ENCODE measurements at places on chromosomes 7 and 10.

DNA sequence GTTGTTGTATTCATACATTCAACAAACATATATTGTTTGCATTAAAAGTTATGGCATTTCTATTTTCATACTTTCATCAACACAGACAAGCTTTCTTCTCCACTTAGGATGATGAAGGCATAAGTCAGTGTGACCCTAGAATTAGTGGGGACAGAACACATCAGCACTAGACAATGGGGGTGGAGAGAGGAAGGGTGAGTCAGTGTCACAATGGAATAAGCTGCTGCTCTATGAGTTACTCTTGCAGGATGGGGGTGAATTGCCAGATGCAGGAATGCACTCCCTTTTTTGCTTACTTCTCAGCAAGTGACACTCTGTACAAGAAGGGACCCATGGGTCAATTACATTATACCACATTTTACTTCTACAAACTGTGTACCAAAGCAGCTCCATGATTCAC is 74.0 kb downstream of the DGKI start:
- no peak for DNase-seq

DNA sequence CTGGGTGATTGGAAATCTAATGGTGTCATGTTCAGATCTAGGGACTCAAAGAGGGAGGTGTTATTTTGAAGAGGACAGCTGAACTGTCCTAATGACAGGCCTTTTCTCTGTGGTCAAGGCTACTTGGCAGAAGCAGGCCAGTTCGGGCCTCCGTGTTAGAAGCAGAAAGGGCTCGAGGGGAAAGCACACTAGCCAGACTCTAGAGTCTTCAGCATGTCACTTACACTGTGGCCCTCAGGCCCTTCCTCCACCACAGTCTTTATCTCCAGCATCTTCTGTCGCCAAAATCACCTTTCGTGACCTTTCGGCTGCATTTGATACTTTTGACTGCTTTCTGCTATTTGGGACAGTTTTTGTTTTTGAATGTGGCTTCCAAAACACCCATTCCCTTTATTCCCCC is 123.3 kb downstream of the CNNM2 start:
- no peak for DNase-seq

- no peak for DNase-seq
Observed at GRCh38 chr7:47460251-47460989, 121.5 kb downstream of the TNS3 start.

DNA sequence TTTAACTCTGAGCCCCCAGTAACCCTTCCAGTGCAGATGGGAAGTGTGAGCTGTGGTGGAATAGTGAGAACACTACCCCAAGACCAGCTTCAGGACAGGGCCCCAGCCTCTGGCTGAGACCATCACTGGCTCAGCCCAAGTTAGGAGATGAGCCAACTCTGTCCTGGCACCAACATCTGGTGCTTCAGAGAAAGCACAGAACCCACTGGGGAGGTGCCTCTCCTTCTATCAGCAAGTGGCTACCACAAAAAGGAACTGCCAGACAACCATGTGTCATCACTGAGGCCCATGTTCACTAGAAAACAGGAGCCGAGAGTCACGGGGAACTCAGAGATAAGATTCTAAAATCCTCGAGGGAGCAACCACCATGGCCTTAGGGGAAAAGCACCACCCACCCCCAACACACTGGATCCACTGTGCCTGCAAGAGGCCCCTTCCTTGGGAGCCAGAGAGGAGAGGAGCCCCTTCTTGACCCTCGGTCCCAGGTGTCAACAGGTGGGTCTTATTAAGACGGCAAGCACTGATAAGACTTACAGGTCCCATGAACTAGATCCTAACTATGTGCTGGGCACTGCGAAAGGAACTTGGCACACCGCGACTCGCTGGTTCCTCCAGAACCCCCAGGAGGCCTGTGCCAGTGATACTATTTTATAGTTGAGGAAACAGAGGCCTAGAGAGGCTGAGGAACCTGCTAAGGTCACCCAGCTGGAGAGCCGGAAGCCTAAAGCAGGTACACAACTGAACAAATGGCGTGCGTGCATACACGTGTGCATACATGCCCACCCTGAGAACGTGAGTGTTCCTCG is 102.7 kb downstream of the FAM53B start:
- DNase-seq = no peak

DNA sequence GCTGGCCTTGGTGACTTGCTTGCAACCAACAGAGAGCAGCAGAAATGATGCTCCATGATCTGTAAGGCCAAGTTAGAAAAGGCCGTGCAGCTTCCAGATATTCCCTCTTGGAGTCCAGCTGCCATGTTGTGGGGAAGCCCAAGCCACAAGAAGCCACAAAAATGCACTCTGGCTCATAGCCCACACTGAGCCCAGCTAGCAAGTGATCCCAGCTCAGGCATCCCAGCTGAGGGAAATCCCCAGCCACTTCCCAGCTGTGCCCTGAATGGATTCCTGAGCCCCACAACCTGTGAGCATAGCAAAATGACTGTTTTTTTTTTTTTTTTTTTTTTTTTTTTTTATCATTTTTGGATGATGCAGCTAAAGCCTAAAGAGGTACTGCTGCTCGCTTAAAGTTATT is 11.1 kb upstream of the SDK1 start:
- DNase-seq = no peak

DNA sequence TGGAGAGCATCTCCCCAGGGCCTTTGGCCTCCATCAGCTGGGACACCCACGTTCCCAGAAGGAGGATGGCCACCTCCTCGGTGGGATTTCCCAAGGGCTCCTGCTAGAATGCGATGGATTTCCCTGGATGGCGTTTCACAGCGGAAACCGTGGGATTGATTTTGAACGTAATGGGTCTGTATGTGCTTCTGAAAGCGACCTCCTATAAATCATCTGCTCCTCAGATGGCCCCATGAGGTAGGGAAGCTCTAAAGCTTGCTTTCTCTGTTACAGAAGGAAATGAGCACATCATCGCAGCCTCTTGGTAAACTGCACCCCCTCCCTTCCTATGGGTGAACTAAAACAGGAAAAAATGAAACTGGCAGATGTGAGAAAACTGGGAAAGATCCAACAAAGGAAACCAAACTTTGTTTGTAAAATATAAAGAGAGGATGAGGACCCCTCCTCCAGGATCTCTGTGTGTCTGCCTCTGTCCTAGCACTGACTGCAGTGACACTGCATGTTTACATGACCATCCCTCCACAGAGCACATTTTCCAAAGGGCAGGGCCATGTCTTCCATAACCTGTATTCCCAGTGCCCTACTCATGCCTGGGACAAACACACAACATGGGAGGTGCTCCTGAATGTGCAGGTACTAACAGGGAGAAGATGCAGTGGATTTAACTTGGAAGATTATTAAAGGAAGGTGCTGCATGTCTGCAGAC is 57.6 kb downstream of the LYZL1 start:
- no peak for DNase-seq

GRCh38 chr7:157905651-157906461 is 569.1 kb downstream of the DNAJB6 start:
- DNase-seq = no peak

DNA sequence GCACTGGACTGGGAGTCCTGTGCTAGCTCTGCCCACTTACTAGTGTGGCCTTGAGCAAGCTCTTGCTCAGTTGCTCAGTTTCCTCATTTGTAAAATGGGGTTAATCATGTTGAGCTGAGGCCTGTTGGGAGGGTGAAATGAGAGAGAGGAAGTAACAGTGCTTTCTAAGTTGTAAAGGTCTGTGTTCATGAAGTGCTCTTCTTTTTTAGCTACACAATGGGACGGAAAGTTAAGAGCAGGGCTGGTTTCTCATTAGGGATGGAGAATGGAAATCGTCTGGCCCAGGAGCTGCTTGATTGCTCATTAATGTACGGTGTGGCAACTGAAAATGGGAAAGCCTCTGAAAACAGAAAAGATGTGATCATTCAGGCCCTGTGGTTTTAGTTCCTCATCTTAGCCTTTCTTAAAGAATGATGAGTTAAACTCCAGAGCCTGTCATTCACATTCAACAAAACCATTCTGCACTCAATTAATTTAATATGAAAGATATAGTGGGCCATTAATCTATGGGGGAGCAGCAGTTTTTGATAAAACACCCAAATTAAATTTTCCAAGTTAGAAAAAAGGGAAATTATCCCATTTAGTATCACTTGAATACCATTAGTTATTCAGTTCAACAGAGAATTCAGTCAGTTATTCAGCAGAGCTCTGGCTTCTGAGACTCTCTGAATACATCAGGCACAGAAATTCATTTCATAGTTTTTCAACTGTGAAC is 60.5 kb downstream of the SH2D4B start:
- no peak for DNase-seq

- no peak for DNase-seq
Observed at GRCh38 chr10:120984221-120984620, 133.1 kb downstream of the WDR11 start.

GRCh38 chr10:123463698-123464097 is 202.5 kb upstream of the GPR26 start:
- no peak for DNase-seq

GRCh38 chr10:91603931-91604331 is 28.9 kb downstream of the PPP1R3C start:
- DNase-seq = no peak

DNA sequence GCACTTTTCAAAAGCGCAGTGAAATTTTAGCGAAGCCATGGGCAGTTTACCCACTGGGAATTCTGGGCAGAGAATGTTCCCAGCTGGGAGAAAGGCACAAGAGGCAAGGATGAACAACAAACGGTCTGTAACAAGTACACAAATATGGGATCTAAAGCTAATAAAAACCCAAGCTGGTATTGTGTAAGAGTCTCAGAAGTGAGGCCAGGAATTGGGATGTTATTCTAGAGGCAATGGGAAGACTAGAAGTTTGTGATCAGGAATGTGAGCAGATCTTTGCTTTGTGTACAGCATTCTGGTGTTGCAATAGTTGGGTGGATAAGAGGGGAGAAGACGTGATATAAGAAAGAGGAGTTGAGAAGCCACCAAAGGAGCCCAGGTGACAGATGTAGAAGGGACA is 15.0 kb downstream of the FZD9 start:
- DNase-seq = no peak

GRCh38 chr7:16647435-16647960 is 1.5 kb downstream of the BZW2 start:
- DNase-seq = no peak

DNA sequence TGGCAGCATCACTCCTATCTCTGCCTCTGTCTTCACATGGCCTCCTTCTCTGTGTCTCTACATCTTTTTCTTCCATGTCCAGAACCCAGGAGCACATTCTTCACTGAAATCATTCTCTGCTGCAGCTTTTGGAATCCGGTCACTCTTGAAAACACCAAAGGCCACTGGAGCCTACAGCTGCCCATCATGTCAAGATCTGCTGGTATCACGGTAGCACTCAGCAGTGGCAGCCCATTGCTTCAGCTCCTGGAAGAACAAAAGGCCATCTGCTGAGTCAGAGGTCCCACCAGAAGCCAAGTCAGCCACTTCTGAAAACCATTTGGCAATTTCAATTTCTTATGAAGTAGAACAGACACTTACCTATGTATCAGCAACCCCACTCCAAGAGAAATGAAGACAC is 6.1 kb upstream of the PCBD1 start:
- no peak for DNase-seq

DNA sequence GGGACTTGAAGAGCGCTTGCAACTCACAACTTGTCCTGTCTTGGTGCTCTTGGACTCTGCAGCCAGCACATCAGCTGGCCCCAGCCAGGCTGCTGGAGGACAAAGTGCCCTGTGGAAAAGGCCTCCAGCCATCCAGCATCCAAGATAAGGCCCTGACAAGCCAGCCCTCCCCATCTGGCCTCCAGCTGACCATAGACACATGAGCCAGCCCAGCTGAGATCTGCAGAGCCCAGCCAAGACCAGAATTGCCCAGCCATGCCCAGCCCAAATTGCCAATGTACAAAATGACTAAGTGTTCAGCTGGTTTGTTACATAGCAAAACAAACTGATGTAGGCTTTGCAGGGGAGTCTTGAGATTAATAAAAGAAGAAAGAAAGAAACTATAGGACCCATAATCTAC is 36.0 kb upstream of the FRMD4A start:
- DNase-seq = no peak

GRCh38 chr10:116721547-116722392 is 20.6 kb downstream of the HSPA12A start:
- DNase-seq = no peak

GRCh38 chr10:127149501-127150081 is 46.8 kb downstream of the INSYN2A start:
- DNase-seq = no peak

DNA sequence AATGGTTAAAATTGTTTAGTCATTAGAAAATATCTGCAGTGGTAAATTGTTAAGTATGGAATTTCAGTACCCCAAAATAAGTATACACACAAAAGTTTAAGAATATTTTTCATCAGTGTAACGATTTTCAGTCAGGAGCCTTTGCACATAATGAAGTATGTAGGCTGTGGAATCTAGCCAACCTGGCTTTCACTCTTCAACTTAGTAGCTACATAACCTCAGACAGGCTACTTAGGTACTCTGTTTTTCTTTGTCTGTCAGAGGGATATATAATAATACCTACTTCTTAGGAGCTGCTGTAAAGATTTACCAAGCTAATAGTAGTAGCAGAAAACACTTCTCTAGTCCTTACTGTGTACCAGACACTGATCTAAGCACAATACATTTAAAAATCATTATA is 137.5 kb downstream of the ZEB1 start:
- no peak for DNase-seq

GRCh38 chr7:150942001-150942590 is 36.0 kb downstream of the KCNH2 start:
- DNase-seq = peak; percentile 22

GRCh38 chr7:48183370-48183743 is 12.1 kb downstream of the ABCA13 start:
- DNase-seq = no peak
